ENCODE measurements at places on chromosomes 12 and 14.
A peak's percentile ranks its signal among the peaks of the same experiment; 100 is the strongest.

DNA sequence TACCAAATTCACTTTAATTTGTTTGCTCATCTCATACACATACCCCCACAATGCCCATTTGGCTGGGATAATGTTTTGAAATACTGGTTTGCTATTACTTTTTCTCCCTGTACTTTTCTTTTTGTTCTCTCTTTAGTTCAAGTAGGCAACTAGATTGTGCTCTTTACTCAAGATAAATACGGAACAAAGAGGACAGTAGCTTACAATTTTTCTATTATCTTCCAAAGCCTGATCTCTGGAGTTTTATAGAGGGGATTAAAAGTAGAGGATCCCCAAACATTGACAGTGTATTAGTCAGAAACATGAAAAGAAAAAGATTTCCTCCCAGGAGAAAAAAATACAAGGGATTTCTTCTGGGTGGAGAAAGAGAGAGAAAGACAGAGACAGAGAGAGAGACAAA, 102.1 kb upstream of the FSCB start:
- no peak for DNase-seq

DNA sequence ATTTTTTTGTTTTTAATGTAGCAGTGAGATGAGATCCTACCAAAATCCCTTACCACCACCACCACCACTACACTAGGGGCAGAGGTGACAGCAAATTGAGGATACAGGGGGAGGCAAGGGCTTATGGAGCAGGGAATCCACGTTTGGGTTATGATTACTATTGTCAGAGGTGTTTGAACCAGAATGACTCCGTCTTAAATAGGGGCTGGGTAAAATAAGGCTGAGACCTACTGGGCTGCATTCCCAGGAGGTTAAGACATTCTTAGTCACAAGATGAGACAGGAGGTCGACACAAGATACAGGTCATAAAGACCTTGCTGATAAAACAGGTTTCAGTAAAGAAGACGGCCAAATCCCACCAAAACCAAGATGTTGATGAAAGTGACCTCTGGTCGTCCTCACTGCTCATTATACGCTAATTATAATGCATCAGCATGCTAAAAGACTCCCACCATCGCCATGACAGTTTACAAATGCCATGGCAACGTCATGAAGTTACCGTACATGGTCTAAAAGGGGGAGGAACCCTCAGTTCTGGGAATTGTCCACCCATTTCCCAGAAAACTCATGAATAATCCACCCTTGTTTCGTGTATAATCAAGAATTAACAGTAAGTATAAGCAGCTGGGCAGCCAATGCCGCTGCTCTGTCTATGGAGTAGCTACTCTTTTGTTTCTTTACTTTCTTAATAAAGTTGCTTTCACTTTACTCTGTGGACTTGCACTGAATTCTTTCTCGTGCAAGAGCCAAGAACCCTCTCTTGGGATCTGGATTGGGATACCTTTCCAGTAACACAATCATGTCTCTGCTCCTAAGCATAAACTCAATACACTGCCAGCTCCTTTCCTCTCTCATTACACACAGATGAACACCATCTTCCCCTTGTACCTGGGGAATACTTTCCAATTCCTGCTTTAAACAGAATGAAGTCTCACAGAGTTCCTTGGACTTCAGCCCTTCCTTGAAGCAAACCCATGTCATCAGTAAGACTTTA, 16.7 kb upstream of the CRY1 start:
- DNase-seq = no peak

- no peak for DNase-seq
Measured at GRCh38 chr14:51609955-51610283, 41.8 kb upstream of the FRMD6 start.

GRCh38 chr12:132494294-132495164, 4.6 kb downstream of the FBRSL1 start:
- DNase-seq = no peak

- no peak for DNase-seq
Measured at GRCh38 chr12:49529414-49529813, 9.4 kb upstream of the KCNH3 start.

- DNase-seq = no peak
Measured at GRCh38 chr12:122870867-122871664, 24.9 kb downstream of the VPS37B start.

DNA sequence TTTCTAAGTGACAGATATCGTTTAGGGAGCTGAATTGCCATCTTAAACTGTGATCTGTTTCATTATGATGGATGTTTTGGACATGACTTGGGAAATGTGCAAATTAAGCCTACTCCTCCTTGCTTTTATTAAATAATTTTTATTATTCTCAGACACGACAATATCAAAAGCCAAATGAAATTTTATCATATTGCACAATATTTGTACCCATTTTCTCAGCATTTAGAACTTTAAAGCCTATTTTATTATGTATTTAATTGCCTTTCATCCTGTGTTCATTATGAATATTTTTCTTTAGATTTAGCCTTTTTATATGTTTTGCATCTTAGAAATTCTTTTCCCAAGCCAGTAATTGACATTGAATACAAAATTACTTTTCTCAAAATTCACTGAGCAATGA, 102.9 kb downstream of the PPHLN1 start:
- DNase-seq = no peak

DNA sequence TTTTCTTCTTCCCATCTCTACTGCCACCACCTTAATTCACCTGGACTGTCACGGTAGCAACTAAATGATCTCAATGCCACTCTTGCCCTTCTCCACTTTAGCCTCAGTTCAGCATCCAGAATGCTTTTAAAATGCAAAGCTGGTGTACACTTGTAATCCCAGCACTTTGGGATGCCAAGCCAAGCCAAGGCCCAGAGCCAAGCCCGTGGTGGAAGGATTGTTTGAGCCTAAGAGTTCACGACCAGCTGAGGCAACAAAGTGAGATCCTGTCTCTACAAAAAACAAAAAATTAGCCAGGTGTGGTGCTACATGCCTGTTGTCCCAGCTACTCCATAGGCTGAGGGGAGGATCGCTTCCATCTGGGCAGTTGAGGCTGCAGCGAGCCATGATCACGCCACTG, 5.9 kb downstream of the CIPC start:
- no peak for DNase-seq

DNA sequence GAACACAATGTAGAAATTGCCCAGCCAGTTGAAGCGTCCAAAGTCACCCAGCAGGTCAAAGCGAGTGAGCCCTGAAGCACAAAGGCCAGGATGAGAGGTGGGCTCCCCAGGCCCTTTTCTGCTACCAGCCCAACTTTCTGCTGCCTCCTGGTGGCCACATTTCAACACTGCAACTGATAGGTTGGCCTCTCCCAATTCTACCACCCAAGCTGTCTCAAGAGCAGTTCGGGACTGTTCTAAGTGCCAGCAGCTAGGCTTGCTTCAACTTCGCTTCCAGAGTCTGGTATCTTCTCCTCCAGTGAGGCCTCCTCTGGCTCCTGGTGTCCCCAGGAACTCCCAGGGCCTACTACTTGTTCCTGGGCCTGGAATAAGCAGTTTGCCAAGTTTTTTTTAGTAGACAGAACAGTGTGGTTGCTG, 3.4 kb upstream of the DHH start:
- DNase-seq = peak; percentile 69
